Upper lobe of left lung (tissue), 6 donors: ENCODE measurements at places on chromosomes 1 and 21. TPM values are rescaled to one million over a fixed set of nuclear protein-coding genes. Genes with fewer than 3 reads are reported as not detected.

B3GALT2 gene
- 1.0 TPM for total RNA-seq

MRPL24 gene
- 42.7 TPM for total RNA-seq

ADCY10 gene
- total RNA-seq = 0.11 TPM

SYT2 gene
- not detected for total RNA-seq

SELP gene
- total RNA-seq = 9.3 TPM

CYP4A11 gene
- not detected for total RNA-seq

PTPRC gene
- 171 TPM for total RNA-seq

- no peaks in the 10 kb centered on the region for H3K27me3 ChIP-seq
- no peaks in the 10 kb centered on the region for H3K4me1 ChIP-seq
- no peaks in the 10 kb centered on the region for H3K36me3 ChIP-seq
- no peak overlapping the region for H3K27ac ChIP-seq
These were observed 47.8 kb upstream of the KANK4 start for GRCh38 chr1:62367005-62367557.

DNA sequence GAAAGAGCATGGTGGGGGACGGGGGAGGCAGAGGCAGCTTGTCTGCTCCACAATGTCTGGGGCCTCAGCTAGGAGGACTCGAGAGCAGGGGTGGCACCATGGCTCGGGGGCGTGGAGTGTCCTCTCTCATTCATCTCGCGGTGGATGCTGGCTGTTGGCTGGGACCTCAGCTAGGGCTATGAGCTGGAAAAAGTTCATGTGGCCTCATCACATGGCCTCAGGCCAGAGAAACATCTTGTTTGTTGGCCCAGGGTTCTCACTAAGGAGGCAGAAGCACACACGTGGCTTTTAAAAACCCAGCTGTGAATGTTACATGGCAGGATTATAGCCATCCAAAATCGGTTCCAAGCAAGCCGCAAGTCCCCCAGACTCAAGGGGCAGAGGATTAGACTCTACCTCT, 6.2 kb upstream of the CENPS start:
- H3K4me1 ChIP-seq = peaks cover 3% of the 10 kb centered on the region
- no peak overlapping the region for H3K4me3 ChIP-seq
- H3K36me3 ChIP-seq = peaks cover 14% of the 10 kb centered on the region
- DNase-seq = peak; percentile 37
- no peaks in the 10 kb centered on the region for H3K27me3 ChIP-seq
- H3K27ac ChIP-seq = no peak overlapping the region

DNA sequence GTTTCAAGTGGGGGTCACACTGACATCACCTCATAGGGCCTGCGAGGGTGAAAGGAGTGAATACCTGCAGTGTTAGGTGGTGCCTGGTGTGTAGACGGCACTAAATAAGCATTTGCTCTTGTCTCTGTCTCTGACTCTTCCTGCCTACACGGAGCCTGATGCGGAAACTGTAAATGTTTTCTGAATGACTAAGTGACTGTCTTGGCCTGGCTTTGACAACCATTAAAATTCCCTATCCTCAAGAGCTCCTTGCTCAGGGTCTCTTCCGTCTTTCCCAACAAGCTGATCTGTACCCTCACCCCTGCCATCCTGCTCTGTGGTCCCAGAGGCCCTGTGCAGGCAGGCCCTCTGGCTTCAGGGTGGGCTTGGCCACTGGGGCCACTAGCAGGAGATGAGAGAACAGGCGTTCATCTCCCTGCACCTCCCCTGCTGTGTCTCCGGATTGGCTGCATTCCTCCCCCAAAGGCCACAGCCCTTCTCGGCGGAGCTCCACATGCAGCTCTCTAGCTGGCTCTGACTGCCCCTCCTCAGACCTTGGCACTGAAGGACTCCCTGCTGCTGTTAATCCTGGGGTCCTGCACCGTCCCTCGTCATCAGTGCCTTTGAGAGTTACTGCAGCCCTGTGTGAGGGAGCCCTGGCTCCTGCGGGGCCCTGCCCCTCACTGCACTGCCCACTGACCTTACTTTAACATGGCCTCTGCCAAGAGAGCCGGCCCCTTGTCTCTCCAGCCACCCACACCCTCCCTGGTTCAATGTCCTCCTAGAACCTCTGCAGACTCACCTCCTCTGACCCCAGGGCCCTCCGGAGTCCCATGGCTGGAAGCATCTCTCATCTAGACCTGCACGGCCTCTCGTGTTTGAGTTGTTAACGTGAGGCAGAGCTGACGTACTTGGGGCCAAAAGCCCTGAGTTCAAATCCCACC, 211.1 kb downstream of the MATN1 start:
- DNase-seq = no peak
- no peak overlapping the region for H3K4me3 ChIP-seq
- H3K27me3 ChIP-seq = no peaks in the 10 kb centered on the region
- no peak overlapping the region for H3K27ac ChIP-seq
- no peaks in the 10 kb centered on the region for H3K4me1 ChIP-seq
- no peaks in the 10 kb centered on the region for H3K36me3 ChIP-seq

DNA sequence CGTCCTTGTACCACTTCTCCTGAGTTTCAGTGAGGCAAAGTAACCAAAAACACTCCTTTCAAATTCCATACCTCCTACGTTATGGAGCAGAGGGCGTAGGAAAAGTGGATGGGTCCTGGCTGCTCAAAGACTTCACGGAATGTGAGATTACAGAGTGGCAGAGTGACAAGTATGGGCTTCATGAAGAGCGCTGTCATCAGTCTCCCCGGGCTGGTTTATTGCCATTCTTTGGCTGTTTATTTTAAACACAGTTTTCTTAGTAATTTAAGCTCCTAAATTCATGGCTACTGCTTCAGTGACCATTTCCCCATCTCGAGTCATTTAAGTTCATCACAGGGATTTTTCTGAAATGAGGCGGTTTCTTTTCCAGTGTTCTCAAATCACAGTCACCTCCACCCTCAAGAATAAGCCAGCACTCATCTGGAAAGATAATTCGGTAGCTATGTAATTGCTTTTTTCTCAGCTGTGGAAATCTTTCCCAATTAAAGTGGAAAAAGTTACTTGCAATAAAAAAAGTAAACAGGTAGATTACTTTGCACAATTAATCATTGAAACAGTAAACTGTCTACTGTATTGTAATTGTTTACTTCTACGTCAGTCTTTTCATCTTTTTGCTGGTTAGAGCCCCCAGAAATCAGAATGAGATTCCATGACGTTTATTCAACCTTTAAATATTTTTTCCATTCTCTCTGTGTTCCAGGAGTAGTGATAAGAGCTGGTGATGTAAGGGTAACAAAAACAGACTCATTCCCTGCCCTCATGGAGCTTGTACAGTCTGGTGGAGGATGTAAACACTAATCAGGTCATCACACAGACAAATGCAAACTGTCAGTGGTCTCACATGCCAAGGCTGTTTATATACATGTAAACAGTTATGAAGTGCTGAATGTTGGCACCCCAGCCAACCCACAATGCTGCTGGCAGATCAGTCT, 3.0 kb upstream of the SMYD2 start:
- DNase-seq = no peak
- H3K4me1 ChIP-seq = peaks cover 14% of the 10 kb centered on the region
- H3K27me3 ChIP-seq = no peaks in the 10 kb centered on the region
- peak overlapping the region; percentile 2 for H3K27ac ChIP-seq

DNA sequence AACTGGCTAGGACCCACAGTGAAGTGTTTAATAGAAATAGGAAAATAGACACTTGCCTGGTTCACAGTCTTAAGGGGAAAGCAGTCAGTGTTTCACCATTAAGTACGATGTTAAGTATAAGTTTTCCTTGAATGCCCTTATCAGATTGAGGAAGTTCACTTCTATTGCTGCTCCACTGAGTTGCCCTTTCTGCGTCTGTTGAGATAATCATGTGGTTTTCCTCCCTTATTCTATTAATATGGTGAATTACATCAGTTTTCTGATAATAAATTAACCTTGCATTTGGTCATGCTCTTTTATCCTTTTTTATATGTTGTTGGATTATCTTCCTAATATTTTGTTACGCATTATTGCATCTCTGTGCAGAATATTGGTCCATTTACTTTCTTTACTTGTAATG, 21.4 kb downstream of the UTS2 start:
- H3K27me3 ChIP-seq = no peaks in the 10 kb centered on the region
- H3K4me1 ChIP-seq = no peaks in the 10 kb centered on the region
- H3K4me3 ChIP-seq = no peak overlapping the region
- no peak for DNase-seq

DNA sequence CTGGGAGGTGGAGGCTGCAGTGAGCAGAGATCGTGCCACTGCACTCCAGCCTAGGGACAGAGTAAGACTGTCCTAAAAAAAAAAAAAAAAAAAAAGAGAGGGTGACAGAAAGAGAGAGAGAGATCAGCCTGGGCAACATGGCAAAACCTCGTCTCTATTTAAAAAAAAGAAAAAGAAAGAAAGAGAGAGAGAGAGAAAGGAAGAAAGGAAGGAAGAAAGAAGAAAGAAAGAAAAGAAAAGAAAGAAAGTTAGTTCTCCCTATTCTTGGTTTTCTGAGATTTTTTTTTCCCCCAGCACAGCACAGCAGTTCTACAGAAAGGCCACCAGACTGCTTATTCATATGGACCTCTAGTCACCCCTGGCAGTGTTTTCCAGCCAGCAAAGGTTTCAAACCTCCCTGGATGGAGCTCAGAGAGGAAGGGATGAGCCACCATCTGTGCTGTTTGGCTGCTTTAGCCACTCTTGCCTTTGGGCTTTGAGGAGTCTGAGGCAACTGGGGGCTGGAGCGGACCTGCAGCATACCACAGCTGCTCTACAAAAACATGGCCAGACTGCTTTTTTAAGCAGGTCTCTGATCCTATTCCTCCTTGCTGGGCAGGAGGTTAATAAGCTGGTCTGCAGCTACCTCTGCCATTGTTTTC, 10.6 kb downstream of the S100A6 start:
- H3K4me3 ChIP-seq = no peak overlapping the region
- DNase-seq = no peak
- H3K36me3 ChIP-seq = no peaks in the 10 kb centered on the region
- peaks cover 12% of the 10 kb centered on the region for H3K4me1 ChIP-seq
- no peak overlapping the region for H3K27ac ChIP-seq
- no peaks in the 10 kb centered on the region for H3K27me3 ChIP-seq

GRCh38 chr1:167543199-167543990, 10.2 kb downstream of the CREG1 start:
- H3K36me3 ChIP-seq = peaks cover 38% of the 10 kb centered on the region
- no peaks in the 10 kb centered on the region for H3K4me1 ChIP-seq
- H3K27me3 ChIP-seq = no peaks in the 10 kb centered on the region
- no peak overlapping the region for H3K27ac ChIP-seq

GRCh38 chr1:65260851-65261473, 48.4 kb upstream of the DNAJC6 start:
- H3K27me3 ChIP-seq = no peaks in the 10 kb centered on the region
- H3K27ac ChIP-seq = no peak overlapping the region
- DNase-seq = no peak
- no peaks in the 10 kb centered on the region for H3K36me3 ChIP-seq
- peaks cover 7% of the 10 kb centered on the region for H3K4me1 ChIP-seq

- H3K27me3 ChIP-seq = no peaks in the 10 kb centered on the region
- H3K27ac ChIP-seq = no peak overlapping the region
- no peak for DNase-seq
- no peaks in the 10 kb centered on the region for H3K36me3 ChIP-seq
- H3K4me3 ChIP-seq = no peak overlapping the region
- no peaks in the 10 kb centered on the region for H3K4me1 ChIP-seq
These were observed 94.7 kb downstream of the CSMD2 start for GRCh38 chr1:34070201-34070836.

DNA sequence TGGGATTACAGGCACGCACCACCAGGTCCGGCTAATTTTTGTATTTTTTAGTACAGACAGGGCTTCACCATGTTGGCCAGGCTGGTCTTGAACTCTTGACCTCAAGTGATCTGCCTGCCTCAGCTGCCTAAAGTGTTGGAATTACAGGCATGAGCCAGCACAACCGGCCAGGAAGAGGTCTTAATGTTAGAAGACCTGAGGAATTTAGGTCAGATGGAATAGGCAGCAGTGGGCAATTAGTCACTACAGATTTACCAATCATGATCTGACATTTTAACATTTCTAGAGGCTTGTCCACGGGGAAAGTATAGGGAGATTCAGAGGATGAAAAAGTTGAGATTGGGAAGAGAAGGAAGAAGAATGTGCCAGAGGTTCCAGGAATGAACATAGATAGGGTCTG, 8.9 kb upstream of the APP start:
- DNase-seq = no peak
- H3K27me3 ChIP-seq = no peaks in the 10 kb centered on the region
- H3K36me3 ChIP-seq = no peaks in the 10 kb centered on the region
- H3K4me3 ChIP-seq = no peak overlapping the region

DNA sequence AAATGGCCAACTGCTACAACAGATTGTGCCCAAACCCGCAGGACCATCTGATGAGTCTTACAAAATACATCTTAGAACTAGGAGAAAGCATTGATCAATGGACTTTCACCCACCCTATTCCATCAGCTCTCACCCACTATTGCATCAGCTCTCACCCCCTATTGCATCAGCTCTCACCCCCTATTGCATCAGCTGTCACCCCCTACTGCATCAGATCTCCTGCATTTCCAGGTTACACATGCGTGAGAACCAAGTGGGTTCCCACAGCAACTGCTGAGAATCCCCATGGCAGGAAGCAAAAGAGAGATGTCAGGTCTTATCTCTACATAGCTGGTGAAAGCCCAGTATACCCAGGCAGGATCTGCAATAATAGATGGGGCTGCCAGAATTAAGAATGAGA, 533.5 kb downstream of the LTN1 start:
- no peaks in the 10 kb centered on the region for H3K4me1 ChIP-seq
- H3K27me3 ChIP-seq = no peaks in the 10 kb centered on the region
- DNase-seq = no peak
- H3K36me3 ChIP-seq = no peaks in the 10 kb centered on the region
- H3K27ac ChIP-seq = no peak overlapping the region

GRCh38 chr1:199319341-199319740, 680.5 kb downstream of the PTPRC start:
- no peak for DNase-seq
- H3K27ac ChIP-seq = no peak overlapping the region
- H3K4me3 ChIP-seq = no peak overlapping the region
- H3K36me3 ChIP-seq = no peaks in the 10 kb centered on the region
- H3K4me1 ChIP-seq = no peaks in the 10 kb centered on the region
- no peaks in the 10 kb centered on the region for H3K27me3 ChIP-seq

DNA sequence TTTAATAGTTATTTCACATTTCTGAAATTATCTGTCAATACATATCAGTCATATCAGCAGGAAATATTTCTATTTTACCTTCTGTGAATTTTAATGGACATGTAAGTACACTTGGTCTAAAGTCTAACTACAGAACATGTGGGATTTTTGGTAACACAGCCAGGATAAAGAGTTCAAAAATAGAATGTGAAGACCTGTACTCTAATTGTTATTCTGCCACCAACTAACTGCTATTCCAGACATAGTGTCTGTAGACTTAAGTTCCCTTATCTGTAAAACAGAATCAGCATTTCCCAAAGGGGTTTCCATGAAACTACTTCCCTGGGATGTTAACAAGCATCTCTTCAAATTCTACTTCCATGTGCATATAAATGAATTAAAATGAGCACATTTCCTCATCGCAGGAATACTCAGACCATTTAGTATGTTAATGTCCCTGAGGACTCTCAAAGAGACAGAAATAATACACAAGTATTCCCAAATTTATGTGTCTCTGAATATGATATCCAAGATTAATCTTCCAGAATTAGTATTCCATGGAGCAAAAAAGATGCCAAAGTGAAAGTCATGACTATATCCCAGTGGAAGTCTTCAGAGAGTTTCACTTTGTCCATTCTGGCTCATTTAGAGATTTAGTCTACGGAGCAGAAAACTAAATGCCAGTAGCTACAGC, 325.6 kb downstream of the NEGR1 start:
- no peaks in the 10 kb centered on the region for H3K36me3 ChIP-seq
- no peak for DNase-seq
- no peak overlapping the region for H3K4me3 ChIP-seq
- H3K4me1 ChIP-seq = no peaks in the 10 kb centered on the region
